AG04449 (cell line): ENCODE measurements at places on chromosomes 11 and 22.

DNA sequence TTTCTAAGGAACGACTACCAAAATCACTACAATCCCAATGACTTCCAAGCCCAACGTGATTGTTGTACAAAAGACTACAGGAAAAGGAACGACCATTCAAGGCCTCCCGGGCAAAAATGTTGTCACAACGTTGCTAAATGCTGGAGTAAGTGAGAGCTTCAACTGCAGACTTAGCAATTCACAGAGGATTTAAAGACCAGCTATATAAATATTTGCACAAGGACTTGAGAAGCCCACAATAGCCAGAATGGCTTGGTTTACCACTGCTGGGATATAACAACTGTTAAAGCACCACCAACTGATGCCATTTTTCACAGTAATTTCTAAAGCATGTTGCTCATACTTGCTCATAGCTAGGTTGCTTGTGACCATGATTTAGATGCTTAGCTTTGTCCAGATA is 78.3 kb downstream of the EMSY start:
- no peak for DNase-seq

DNA sequence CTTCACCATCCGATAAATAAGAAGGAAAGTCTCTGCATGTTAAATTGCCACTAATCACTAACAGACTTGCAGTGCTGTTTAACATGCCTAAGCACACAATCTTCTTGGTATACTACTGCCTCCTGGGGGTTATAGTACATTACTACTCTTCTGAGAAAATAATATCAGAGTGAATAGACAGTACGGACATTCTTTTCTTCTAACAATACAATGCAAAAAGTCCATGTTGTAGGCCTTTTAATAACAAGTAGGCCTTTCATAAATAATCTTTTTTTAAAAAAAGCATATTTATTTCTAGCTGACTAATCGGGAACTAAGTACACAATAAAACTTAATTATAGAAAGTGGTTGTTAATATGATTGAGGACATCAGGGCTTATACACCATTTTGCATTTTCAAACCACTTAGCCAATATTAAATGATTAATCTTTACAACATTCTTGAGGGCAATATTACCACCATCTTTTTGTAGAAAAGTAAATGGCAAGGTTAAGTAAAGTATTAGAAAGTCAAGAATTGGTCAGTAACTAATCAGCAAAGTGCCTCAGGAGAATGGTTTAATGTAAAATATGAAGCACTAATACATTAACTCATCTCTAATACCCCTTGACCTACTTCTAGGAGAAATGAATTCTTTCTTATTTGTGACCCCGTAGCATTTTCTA is 84.7 kb downstream of the TTC28 start:
- peak; percentile 31 for DNase-seq

DNA sequence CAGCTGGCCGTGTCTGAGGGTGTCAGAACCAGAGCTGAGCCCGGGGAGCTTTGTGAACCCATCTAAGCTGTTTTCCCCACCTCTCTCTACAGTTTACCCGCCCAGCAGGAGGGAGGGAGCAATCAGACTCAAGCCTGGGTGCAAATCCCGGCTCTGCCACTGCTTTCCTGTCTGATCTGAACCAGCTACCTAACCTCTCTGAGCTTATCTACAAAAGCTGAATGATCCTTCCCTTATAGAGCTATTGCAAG is 252 bp downstream of the APOL2 start:
- no peak for DNase-seq

GRCh38 chr11:64844330-64845128 is at the start of gene CDC42BPG:
TSS of gene CDC42BPG (minus strand) at chr11:64844653. CDS start at chr11:64844569, 84 bp downstream.
- DNase-seq = no peak

DNA sequence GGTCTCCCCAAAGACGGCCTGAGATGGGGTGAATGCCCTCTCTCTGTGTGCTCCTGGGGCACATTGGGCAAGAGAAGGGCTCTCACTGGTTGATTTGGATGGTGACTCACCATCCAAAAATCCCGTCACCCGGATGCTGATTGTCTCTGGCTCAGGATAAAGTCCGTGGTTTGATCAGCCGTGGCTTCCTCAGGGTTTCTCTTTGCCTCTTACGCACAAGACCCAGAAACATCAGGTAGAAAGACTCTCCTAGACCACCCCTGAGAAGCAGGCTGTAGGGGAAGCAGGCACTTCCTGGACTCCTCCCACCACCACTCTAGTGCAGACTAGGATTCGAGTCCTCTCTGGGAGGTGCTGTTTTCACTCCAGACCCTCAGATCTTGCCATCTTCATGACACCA is 176.1 kb upstream of the NCAM1 start:
- no peak for DNase-seq

DNA sequence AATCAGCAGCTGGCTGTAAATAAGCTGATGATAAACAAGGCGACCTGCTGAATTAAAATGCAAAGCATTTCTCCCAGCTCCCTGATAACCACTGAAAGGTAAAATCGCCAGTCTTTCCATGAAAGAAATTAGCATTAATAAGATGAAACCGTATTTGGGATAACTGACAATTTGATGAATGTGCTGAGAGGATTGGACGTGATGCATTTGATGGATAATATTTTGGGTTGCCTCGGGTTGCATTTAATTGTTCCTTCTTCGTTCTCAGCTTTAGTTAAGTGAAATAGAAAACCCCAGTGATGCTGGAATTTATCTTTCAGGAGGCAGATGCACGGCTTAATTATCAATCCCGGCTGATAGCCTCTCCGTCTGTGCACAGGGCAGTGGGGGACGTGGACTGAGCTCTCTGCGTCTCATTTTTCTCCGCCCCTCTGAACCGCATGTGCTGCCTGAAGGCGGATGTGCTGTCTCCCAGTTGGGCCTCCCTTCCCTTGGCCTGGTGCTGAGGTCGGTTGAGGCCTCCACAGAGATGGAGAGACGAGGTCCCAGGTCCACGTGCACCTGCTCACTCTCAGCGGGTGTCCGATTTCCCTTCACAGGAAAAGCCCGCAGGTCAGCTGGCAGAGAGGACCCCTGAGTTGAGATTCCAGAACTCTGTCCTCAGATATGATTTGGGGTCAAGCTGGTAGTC is 846.2 kb downstream of the BRD1 start:
- no peak for DNase-seq

- no peak for DNase-seq
Observed at GRCh38 chr22:40345815-40346184, 500 bp upstream of the ADSL start.

DNA sequence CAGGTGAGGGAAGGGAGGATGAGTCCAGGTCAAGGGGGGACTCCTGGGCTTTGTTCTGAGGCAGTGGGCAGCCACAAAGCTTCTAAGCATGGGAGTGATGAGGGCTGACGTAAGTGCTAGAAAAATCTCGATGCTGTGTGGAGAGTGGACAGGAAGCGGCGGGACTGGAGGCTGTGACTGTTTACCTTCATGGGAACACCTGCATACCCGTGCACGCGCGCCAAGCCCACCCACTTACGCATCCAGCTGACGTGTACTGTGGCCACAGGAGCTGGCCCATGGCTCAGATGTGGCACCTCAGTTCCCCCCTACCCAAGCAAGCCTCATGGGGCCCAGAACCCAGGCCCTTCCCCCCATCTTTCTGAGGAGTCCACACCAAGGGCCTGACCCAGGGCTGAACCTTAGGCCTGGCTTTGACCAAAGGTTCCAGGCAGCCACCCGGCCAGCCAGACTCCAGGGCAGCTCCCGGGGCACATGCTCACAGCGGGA is 14.0 kb downstream of the MYRF start:
- DNase-seq = no peak

- no peak for DNase-seq
Observed at GRCh38 chr11:81303038-81303664, 1430.5 kb downstream of the FAM181B start.

- no peak for DNase-seq
Observed at GRCh38 chr11:130204703-130205095, 45.1 kb downstream of the ST14 start.

GRCh38 chr11:67118181-67118766 is 789 bp upstream of the KDM2A start:
- no peak for DNase-seq

DNA sequence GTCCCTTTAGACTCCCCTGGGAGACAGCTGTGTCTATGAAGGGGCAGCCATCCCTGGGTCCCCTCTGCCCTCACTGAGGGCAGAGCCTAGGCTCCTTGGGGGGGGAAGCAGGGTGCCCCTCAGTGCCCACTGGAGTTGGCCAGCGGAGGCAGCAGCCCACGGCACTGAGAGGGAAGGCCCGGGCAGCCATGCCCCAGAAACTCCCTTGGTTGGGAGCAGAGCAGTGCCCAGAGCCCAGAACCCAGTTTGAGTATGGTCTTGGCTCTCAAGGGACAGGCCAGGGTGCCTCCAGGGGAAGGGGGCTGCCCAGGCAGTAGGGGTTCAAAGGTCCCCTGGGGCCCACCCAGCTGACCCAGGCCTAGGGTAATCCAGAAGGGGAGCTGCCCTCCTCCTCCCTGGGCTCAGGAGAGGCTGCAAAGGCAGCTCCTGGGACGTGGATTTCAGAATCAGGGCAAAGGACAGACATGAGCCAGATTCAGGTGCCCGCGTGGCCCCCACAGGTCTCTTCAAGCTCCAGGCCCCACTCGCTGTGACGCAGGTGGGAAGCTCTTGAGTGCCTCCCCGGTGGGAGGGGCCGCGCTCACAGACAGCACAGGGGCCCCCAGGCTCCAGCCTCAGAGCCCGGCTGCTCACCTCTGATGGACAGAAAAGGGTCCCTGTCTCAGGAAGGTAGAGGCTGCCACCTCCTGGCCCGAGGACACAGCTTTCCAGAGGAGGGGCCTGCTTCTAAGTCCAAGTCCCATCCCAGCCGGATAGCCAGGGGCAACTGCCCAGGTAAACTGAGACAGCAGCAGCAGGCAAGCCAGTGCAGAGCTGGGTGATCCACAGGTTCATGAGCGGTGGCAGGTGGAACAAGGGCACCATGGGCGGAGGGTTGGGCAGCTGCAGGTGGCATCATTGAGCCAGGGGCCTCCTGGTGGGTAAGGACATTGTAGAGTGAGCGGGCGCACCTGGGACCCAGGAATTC is 2.6 kb downstream of the C11orf21 start:
- no peak for DNase-seq

GRCh38 chr22:25202290-25202921 is 2.7 kb downstream of the CRYBB3 start:
- peak; percentile 2 for DNase-seq

GRCh38 chr11:111808834-111809233 is 42.6 kb upstream of the PPP2R1B start:
- no peak for DNase-seq

DNA sequence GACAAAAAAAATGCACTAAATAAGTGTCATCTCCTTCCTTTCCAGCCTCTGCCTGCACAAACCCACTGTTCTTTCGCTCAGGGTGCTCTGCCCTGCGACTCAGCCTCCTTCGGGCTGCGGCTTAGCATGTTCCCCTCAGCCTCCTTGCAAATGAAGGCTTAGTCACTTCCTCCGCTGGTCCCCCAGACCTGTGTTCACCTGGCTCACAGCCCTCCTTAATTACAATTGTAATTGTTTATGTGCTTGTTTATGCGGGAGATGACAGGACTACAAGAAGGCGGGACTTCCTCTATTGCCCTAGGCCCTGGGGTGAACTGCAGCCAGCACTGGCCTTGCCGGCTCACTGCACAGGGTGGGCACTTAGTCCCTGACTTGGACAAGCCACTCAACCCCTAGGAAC is 303.6 kb downstream of the KIRREL3 start:
- DNase-seq = no peak

DNA sequence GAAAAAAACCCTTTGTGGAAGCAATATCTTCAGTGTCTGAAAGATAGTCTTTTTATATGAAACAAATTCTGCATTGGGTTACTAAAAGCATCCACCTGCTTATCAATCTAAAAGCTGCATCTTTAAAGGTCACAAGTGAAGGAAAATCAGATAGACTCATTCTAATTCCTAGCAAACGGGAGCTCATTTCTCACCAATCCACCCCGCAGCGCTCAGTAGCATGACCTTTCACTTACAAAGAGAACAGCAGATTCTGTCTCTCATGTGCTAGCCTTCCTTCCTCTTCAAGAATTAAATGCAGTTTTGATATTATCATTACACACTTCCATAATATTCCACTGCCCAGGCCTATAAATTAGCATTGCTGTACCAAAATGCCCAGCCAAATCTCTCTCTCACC is 212.9 kb downstream of the CADM1 start:
- no peak for DNase-seq

DNA sequence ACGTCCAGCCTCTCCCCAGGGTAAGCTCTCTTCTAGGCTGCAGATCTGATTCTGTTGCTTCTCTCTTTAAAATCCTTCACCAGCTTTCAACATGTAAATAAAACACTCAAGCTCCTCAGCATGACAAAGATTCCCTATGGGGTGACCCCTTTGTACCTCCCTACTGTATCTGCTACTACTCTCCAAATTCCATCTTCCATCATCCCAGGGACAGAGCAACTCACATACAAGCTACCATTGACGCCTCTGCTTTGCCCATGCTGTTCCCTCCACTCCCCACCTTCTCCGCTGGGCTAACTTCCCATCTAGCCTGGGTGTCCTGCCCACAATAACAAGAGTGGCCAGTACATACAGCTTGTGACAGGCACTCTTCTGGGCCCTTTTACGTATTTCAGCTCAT is 207.5 kb upstream of the ZBED5 start:
- DNase-seq = no peak

- DNase-seq = no peak
Observed at GRCh38 chr22:19632668-19633148, 81.6 kb upstream of the SEPTIN5 start.

DNA sequence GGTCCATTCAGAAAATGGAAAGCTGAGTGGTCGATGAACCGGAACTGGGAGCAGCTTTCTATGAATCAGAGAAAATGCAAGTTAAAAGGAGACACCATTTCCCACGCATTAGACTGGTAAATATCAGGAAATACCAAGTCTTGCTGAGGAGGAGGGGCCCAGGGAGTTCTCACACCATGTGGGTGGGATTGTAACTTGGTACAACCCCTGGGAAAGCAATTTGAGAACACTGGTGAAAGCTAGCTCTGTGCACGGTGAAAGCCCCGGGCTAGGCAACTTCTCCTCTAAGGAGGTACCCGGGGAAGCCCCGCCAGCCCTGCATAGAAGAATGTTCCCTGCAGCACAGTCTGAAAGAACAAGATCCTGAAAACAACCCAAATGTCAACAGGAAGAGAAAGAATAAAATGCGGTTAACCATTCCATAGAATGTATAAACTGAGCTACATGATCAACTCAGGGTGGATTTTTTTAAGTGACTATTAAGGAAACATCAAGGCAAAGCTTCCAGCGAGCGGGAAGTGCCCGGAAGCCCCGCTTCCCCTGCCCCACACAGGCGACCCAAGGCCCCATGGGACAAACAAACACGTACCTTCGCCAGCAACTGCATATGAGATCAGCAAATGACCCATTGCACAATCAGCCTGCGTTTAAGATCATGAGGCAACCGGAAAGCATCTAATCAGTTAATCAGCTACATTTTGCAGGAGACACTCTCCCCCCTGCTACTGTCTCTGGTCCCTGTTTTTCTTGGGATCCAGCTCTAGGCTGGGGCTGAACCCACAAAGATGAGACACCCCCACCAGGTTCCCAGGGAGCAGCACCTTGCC is 11.3 kb downstream of the SHANK2 start:
- DNase-seq = peak; percentile 46
